ENCODE measurements at places on chromosomes 5 and 9.

GRCh38 chr5:171571663-171572062, 152.2 kb downstream of the FGF18 start:
- no peak for DNase-seq

DNA sequence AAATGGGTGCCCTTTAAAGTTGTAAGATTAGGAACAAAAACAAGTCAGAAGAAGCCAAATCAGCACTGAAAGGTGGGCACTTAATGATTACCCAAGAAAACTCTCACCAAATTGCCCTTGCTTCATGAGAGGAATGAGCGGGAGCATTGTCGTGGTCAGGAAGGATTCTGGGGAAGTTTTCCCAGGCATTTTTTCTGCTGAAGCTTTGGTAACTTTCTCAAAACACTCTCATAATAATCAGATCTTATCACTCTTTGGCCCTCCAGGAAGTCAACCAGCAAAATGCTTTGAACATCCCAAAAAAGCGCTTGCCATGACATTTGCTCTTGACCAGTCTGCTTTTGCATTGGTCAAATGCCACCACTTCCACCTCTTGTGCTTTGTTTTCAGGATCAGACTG, 10.4 kb upstream of the PCDHGC3 start:
- DNase-seq, result no peak

GRCh38 chr5:4212981-4213819, 617.6 kb downstream of the IRX1 start:
- no peak for DNase-seq

GRCh38 chr9:136742591-136743391, at the start of gene LCN10:
LCN10 (minus strand) TSS chr9:136742940; CDS start chr9:136742903, 37 bp downstream.
- no peak for DNase-seq

DNA sequence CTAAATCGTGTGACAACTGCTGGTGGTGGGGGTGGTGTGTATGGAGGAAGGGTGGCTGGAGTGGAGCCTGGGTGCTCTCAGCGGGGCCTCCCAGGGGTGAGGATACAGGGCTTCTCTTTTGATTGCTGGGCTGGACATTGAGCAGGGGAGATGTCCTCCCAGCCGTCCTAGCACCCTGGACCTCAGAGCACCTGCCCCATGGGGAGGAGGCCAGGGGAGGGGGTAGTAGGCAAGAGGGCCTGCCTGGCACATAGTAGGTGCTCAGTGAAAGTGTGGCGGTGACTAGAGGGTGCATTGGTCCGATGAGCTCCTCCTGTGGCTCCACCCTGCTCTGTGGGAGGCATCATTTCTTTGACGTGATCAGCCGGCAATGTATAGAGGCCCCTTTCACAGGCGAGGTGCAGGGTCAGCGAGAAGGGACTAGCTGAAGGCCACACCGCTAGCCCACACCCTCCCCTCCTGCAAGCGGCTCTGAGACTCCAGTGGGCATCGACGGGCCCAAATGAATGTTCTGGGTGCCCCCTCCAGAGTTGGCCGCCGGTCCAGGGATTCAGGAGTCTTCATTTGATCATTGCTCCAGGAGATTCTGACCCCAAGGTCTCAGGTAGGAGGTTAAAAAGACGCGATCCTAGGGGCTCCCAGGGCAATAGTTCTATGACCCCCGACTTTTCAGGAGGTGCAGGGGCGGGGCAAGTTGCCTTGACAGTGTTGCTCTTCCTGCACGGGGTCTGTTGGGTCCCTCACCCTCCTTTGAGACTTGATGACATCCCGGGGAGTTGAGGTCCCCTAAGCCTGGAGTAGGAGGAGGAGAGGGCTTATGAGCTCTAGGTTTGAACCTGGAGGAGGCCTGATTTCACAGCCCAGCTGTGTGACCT, 255.5 kb downstream of the PBX3 start:
- DNase-seq, result no peak

GRCh38 chr5:107563959-107564544, 106.7 kb downstream of the EFNA5 start:
- DNase-seq, result no peak
